ENCODE measurements at places on chromosomes 1 and 21.

GRCh38 chr21:25974964-25975363 lies 195.6 kb downstream of the APP start:
- DNase-seq, result no peak

GRCh38 chr1:19049798-19050197 lies 93.3 kb upstream of the IFFO2 start:
- no peak for DNase-seq

- DNase-seq, result no peak
Measured at GRCh38 chr1:25245393-25245792, 1.9 kb downstream of the RSRP1 start.

DNA sequence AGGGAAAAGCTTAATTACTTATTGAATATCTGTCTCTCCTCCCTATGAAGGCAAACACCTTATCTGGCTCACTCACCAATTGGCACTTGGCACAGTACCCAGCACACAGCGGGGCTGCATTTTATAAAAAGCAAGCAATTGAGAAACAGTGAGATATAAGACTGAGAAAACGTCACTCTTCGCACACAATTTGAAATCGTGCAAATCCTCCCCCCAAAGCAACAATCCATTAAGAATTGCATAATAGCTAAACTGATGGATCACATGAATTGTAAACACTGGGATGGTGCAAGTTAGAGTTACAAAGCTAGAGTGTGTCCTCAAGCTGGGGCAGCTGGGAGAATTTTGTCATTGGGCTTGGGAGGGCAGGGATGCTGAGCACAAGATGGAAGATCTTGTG lies 27.1 kb downstream of the PRDX6 start:
- no peak for DNase-seq

DNA sequence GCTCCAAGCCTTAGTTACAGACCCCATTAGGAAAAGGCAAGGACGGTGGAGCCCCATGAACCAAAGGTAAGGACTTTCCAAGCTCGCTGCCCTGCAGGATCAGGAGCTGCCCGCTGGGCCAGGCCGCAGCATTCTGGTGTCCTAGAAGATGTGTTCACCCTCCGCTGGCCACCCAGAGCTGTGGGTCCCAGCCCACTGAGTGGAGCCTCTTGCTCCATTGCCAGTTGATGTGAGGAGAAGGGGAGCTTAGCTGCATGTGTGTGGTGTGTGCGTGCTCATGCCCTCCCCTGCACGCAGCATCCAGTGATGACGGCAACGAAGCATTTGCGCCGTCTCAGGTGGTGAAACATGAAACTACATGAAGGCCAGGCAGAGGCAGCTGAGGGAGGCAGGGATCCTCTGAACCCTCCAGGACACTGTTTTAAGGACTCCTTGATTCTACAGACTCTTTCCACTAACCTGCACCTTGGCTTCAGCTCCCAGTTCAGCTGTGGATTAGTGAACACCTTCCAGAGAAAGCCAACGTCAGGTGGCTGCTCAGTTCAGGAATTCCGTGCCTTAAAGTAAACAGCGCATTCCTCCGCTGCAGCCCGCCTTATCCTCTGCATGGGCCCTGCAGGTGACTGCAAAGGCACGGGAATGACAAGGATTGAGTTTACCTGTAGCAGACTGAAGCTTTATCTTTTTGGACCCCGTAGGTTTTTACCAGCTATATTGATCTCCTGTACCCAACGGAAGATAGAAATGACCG lies 48.7 kb downstream of the SMYD2 start:
- no peak for DNase-seq

GRCh38 chr1:21084111-21084810 lies 92.4 kb downstream of the EIF4G3 start:
- DNase-seq, result no peak

DNA sequence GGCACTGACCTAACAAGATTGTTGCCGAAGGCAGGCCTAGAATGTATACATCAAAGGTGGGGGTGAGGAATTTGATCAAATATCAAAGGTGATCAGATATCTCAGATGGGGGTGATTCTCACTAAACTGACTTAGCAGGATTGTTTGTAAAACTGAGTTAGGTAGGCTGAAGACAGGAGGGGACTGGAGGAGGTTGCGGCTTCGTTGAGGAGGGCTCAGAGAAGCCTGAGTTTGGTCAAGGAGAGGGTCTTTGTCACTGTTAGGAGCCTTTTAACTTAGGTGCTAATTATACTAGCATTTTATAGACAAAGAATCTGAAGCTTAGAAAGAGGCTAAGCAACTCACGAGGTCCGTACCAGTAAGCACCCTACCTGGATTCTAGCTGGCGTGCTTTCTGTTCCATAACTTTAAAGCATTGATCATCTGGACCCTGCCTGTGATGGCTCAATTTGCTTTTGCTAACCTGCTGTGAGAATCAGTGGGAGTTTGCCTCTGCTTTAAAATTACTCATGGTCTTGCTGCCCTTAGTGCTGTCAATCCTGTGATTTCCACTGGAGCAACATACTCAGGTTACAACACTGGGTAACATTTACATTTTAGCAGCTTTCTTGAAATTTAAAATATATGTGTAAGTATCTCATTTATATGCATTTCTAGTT lies 49.8 kb downstream of the ITSN1 start:
- no peak for DNase-seq

GRCh38 chr1:246515390-246516005 lies 8.4 kb upstream of the SMYD3 start:
- no peak for DNase-seq

DNA sequence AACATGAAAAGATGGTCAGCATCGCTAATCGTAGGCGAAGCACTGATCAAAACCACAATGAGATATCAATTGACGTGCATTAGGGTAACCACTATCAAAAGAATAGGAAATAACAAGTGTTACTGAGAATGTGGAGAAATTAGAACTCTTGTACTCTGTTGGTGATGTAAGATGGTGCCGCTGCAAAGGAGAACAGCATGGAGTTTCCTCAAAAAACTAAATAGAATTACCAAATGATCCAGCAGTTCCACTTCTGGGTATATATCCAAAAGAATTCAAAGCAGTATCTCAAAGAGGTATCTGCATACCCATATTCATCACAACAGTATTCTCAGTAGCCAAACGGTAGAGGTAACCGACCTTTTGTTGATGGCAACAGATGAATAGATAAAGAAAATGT lies 8.3 kb upstream of the CD101 start:
- no peak for DNase-seq

- no peak for DNase-seq
Measured at GRCh38 chr1:47371016-47371517, 37.5 kb downstream of the CMPK1 start.

- no peak for DNase-seq
Measured at GRCh38 chr1:178733972-178734371, 8.9 kb downstream of the RALGPS2 start.

GRCh38 chr1:104921525-104921924 lies 1171.8 kb downstream of the AMY1C start:
- peak; percentile 2 for DNase-seq

DNA sequence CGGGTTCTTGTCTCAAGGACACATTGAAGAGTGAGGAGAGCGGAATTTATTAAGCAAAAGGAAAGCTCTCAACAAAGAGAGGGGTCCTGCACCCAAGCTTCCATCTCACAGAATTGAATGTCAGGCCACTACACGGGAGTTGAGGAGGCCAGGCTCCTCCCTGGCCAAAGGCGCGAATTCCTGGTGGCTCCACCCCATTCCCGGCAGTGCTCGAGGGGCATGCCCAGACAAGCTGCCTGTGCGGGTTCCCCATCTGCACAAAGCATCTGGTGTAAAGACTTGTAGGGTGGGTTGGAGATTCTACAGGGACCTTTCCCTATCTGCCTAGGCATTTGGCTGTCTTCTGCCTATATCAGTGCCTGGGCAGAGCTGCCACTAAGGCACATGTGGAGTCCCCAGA lies 648.5 kb upstream of the PKN2 start:
- DNase-seq, result no peak

DNA sequence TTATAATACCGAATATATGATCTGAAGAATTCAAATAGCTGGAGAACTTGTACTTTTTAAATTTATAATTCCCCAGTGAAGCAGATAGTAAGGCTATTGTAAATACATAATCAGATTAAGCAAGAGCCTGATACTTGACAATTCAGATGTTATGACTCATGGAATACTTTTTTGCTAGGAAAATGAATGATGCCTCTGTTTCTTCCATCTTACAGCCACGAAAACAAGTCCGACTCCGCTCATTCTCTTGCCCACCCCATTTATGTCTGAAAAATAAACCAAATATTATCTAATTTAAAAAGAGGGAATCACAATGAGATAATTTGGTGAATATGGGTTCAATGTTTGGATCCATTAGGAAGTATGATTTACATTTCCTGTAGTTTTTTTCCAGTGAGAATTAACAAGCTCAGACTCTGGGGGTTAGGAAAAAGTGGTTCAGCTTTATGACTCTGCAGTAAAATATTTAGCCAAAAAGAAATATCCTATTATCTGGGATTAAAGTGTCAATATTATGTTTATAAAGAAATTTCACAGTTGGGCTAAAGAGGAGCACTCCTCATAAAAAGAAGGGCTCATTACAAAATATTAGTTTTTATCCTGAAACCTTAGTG lies 50.4 kb upstream of the DAB1 start:
- DNase-seq, result no peak

DNA sequence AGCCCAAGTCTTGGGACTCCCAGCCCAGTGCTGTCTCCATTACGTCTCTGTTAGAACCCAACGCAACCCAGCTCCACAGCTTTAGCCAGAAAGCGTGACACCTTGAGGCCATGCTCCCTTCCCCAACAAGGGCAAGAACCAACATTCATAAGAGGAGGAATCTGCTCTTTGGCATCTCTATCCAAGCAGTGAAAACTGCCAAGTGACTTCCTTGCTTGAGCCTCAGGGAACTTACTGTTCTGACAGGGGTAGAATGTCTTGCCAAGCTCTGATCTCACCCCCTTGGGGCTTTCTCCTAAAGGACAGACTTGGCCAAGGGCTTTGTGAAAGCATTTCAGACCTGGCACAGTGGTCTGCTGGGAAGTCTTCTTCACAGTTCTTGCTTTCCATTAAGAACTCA lies 56.6 kb downstream of the SYT6 start:
- no peak for DNase-seq

- no peak for DNase-seq
Measured at GRCh38 chr1:203179667-203180005, 4.0 kb upstream of the MYBPH start.

- DNase-seq, result no peak
Measured at GRCh38 chr1:18861590-18861989, 2.1 kb upstream of the TAS1R2 start.

GRCh38 chr1:57839526-57839925 lies 415.7 kb upstream of the DAB1 start:
- peak; percentile 86 for DNase-seq

GRCh38 chr1:165187031-165188009 lies 169.2 kb downstream of the LMX1A start:
- peak; percentile 31 for DNase-seq

DNA sequence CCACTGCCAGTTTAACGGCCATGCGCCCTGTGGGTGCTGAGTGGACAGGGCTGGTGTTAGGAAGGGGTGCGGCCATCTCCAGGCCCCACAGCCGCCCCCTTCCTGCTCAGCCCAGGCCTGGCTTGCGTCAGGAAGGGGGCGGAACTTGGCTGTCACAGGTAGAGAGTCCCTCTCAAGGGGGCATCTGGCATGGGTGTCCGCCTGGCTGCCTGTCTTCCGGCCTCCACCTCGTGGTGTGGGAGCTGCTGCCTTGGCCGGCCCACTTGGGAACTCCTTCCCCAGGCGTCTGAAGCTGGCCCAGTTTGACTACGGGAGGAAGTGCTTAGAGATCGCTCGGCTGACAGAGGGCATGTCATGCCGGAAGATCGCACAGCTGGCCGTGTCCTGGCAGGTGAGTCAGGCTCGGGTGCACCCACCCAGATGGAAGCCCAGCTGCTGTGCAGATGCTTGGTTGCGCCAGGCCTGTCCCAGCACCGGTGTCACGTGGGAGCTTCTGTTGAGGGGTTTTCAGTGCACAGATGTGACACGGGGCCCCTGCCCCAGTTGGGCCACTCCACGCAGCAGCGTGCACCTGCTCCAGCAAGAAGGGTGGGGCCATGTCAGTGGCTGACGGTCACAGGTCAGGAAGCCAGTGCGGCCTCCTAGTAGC lies 9.1 kb upstream of the ATAD3B start:
- DNase-seq, result no peak

GRCh38 chr1:155649676-155650075 lies 38.9 kb downstream of the YY1AP1 start:
- no peak for DNase-seq

DNA sequence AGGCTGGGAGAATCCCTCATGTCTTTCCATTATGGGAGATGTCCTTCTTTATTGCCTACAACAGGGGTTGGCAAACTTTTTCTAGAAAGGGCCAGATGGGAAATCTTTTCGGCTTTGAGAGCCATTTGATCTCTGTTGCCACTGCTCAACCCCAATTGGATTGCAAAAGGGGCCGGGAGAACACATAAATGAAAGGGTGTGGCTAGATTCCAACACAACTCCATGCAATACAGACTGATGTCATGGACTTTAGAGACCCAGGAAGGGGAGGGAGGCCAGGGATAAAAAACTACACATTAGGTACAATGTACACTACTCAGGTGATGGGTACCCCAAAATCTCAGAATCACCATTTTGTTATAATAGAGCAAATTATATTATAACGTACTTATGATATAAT lies 97.6 kb upstream of the SIM2 start:
- no peak for DNase-seq

- DNase-seq, result no peak
Measured at GRCh38 chr21:28937737-28938136, 54.9 kb downstream of the LTN1 start.

- peak; percentile 3 for DNase-seq
Measured at GRCh38 chr1:152162792-152163463, 3.9 kb upstream of the RPTN start.

DNA sequence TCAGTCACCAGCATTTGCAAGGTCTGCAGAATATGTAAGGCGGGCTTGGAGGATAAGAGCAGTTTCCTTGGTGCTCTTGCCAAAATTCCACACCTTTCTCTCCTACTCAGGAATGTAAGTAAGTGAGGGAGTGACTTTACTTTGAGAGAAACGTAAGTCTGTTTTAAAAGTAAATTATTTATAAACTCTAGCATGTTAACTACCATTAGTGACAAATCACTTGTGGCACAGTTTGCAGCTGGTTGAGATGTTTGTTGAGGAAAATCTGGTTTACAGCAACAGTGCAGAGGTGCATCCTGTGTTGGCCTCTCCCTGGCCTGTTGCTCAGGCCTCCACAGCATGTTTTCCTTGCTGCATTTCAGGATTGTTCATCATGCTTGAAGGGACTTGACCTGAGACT lies 8.5 kb downstream of the CGN start:
- no peak for DNase-seq

GRCh38 chr1:89831462-89832120 lies 10.8 kb downstream of the LRRC8D start:
- peak; percentile 59 for DNase-seq

DNA sequence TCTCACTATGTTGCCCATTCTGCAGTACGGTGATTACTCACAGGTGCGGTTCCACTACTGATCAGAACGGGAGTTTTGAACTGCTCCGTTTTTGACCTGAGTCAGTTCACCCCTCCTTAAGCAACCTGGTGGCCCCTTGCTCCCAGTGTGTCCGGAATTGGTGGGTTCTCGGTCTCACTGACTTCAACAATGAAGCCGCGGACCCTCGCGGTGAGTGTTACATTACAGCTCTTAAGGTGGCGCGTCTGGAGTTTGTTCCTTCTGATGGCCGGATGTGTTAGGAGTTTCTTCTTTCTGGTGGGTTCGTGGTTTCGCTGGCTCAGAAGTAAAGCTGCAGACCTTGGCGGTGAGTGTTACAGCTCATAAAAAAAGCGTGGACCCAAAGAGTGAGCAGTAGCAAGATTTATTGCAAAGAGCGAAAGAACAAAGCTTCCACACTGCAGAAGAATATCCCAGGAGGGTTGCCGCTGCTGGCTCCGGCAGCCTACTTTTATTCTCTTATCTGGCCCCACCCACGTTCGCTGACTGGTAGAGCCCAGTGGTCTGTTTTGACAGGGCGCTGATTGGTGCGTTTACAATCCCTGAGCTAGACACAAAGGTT lies 17.6 kb upstream of the PARP1 start:
- DNase-seq, result no peak
